Thymus (tissue), 14 donors: ENCODE measurements at places on chromosomes 3 and 15. TPM values are rescaled to one million over a fixed set of nuclear protein-coding genes. Genes with fewer than 3 reads are reported as not detected.

The SAMMSON gene
- polyA plus RNA-seq: 0.05 TPM

The LMAN1L gene
- 0.41 TPM for polyA plus RNA-seq

The VPS8 gene
- polyA plus RNA-seq: 20.1 TPM

The CCDC54 gene
- polyA plus RNA-seq: not detected

The GOLGA8O gene
- polyA plus RNA-seq: 0.21 TPM

The COPG1 gene
- 70.8 TPM for polyA plus RNA-seq
